ENCODE measurements at places on chromosomes 7 and 10.

DNA sequence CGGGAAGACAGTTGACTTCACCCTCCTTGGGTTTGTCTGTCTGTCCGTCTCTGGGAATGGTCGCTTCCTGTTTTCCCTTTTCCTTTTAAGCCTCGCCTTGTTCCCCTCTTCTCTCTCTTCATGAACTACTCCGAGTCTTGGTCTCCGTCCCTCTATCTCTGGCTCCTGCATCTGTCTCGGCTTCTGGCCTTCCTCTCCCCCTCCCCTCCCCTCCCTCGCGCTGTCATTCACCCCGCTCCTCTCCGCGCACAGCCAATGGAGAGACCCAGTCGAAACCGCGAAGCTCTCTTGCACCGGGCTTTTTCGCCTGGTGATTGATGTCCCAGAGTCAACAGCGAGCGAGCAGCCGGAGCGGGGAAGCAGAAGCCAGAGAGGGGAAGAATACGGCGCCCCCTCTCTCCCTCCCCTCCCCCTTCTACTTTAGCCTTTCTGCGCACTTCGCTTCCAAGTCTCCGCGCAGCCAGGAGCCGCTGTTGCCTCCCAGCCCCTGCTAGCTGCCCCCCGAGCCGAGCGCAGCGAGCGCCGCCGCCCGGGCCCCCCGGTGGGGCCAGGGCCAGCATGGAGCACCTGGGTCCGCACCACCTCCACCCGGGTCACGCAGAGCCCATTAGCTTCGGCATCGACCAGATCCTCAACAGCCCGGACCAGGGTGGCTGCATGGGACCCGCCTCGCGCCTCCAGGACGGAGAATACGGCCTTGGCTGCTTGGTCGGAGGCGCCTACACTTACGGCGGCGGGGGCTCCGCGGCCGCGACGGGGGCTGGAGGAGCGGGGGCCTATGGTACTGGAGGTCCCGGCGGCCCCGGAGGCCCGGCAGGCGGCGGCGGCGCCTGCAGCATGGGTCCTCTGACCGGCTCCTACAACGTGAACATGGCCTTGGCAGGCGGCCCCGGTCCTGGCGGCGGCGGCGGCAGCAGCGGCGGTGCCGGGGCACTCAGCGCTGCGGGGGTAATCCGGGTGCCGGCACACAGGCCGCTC is at the start of gene TLX1:
Gene TLX1, plus strand, starts transcription at position 317 of the 978 bp plus-strand sequence. Its CDS starts 242 bp downstream, at position 559.
- DNase-seq: no peak

GRCh38 chr10:106864031-106864430 is 300.5 kb downstream of the SORCS1 start:
- DNase-seq: no peak

DNA sequence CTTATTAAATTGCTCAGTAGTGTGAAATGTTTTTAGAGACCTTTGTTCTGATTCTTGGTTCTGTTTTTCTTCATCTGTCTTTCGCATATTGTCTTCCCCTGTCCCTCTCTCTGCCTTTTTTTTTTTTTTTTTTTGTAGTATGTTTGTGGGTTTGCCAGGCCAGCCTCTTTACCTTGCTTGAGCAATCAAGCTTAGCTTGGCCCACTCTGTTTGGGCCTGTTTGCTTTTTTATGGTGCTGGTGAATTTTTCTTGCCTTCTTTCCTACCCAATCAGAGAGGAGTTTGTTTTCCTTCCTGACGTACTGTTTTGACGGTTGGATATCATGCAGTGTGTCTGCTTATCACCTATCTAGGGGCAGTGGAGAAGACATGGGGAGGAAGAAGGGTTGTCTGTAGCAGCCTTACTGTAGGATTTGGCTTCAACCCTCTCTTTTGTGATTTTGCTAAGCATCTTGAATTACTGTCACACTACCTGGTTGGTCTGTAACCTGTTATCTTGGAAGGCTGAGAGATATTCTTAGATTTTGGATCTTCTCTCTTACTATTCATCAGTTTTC is 64.0 kb downstream of the BBS9 start:
- no peak for DNase-seq

- DNase-seq: no peak
Observed at GRCh38 chr7:149686449-149686848, 86.9 kb downstream of the ZNF467 start.

DNA sequence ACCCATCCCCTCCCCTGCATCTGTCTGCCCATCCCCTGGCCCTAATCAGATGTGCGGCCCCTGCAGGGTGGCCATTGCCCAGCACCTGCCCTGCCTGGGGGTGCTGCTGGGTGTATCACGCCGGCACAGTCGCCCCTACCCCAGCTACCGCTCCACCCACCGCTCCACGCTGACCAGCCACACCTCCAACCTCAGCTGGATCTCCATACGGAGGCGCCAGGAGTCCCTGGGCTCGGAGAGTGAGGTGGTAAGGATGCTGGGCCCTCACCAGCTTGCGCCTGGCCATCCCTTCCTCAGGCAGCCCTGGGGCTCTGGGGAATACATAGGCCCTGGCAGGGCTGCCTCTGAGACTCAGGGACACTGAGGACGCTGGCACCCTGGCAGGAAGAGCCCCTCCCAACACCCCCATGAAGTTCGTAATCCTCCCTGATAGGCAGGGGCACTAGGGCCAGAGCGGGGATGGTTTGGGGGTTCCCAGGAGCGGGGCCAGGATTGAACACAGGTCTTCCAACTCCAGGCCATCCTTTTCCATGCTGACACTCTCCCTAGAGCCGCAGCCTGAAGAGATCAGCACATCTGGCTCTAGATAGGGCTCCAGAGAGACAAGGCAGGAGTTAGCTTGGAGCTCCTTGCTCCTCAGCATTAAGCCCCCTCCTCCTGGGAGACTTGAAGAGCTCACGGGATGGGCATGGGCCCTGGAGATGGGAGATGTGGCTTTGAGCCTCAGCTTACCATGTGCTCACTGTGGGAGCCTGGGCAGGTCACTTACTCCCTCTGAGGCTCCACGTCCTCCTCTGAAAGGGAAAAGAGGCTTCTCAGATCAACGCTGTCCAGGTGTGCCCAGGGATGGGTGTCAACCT is 5.9 kb upstream of the LDB3 start:
- DNase-seq: no peak

DNA sequence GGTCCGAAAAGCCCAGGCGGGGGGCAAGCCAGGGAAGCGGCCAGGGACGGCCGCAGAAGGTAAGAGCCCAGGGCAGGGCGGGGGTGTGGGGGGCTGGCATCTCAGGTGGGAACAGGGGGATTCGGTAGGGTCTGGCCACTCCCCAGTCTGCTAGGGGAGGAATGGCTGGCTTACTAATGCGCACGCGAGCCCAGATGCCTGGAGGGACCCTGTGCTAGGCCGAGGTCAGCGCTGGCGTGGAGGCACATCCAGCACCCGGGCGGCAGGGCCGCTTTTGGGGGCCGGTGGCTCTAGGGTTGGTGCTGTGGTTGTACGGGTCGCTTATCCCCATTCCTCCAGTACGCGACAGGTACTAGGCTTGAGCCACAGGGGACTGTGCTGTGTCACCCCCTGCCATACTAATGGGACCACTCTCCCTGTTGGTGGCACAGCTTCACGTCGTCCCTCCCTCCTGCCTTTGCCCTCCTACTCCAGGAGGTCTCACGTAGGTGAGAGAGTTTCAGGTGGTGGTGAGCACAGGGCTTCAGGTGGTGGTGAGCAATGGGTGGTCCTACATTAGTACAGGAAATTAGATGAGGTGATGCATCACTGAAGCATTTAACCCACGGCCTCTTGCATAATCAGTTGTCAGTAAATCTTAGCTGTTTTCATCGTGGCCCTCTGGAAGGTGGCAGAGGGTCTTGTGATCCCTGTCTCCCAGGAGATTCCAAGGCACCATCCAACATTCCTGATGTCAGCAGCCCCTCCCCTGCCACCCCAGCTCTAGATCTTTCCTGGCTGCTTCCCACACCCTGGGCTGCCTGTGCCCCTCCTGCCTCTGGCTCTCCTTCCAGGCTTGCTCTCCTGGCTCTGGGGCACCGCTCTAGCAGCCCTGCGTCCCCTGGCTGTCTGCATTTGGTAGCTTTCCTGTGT is 971 bp downstream of the AEBP1 start:
- no peak for DNase-seq

DNA sequence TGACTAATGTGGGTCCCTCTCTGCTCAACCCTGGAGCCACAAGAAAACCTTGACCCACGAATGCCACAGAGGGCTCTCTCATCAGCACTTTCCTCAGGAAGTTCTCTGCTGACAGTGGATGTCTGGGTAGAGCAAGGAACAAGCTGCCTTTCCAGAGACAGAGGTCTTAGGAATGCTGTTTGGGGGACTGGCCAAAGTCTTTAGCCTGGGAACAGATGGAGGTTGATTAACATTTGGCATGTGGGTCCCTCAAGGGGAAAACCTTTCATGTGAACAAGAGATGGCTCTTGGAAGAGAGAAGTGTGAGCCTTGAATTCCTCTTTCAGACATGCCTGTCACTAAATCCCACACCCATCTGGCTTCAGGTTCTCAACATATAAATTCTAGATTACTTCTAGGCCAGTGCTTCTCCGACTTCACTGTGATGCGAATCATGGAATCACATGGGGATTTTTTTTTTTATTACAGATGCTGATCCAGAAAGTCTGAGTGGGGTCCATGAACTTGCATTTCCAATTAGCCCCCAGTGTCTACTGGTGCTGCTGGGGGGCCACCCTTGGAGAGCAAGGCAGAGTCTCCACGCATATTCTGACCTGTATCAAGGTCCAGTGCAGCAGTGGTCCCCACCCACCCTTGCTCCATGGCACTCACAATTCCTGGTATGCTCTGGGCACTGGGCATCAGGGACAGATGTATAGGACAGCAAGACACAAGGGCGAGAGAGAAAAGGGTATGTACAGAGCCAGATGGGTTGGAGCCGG is 360.4 kb downstream of the CXCL12 start:
- DNase-seq: no peak

DNA sequence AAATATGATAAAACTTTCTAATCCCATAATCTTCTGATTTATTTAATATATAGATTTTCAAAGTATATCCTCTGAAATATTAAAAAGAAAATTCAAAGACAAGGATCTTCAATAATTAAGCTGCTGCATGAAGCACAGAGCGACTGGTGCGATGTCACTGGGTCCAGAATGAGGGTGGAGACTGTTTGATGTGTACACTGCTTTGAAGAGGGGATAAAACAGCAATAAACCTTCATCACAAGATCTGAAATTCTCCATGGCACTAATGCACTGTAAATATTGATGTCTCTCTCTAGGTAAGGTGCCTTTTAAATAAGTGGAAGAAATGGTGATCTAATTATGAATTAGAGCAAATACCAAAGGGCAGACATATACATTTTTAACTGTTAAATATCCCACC is 337.8 kb downstream of the PARD3 start:
- no peak for DNase-seq

GRCh38 chr10:113656896-113657295 is 6.9 kb downstream of the NRAP start:
- no peak for DNase-seq

DNA sequence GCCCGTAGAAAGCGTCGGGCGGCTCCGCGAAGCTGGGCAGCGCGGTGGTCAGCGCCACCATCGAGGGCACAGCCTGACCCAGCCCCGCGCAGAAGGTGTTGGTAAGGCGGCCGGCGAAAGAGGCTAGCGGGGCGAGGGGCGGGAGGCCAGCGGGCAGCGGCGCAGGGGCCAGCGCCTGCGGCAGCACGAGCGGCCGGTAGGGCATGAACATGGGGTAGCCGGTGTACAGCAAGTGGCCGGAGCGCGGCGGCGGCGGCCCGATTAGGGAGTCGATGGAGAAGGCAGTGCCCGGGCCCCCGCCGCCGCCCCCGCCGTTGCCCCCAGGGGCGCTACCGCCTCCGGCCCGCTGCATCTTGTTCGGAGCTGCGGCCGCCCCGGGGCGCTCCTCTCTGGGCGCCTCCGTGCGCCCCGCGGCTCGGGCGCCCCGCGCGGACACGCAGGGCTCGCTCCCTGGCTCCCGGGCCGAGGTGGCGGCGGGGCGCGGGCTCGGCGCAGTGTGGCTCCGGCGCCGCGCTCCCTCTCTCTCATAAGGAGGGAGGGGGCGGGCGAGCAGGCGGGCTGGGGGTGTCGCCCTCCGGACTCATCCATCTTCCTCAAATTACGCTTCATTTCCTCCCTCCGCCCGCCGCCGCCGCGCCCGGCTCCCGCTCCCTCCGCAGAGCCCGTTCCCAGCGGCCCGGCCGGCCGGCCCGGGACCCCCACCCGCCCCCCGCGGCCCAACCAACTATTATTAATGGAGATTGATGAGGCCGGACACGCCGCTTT is at the start of gene GBX1:
Gene GBX1, minus strand, starts transcription at position 498 of the 765 bp plus-strand sequence. Its CDS starts 146 bp downstream, at position 352.
- no peak for DNase-seq

DNA sequence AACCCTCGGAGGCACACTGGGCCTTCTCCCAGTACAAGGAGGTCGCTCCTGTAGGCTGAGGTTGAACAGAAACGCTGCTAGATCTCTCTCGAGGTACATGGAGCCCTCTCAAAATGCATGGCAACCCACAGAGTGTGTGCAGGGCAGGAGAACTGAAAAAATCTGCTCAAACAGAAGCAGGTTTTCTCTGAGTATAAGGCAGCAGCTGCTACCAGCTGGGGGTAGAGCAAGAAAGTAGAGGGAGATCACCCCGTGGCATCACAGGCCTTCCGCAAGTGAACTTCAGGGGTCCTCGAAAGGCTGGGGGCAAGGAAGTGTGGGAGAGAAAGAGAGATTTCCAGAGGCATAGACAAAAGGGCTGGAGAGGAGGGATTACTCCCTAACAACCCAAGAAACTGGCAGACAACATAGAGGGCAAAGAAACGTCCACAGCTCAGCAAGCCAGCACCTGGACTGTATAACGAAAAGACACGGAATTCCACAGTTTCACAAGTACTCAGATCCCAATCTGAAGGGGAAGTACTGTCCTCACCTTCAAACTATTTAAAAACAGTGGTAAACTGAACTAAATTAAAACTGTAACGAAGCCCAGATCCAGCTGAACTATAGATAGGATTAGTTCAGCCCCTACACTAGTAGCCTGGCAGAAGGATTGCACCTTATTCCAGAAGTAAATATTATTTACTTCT is 299.2 kb downstream of the IPMK start:
- no peak for DNase-seq

DNA sequence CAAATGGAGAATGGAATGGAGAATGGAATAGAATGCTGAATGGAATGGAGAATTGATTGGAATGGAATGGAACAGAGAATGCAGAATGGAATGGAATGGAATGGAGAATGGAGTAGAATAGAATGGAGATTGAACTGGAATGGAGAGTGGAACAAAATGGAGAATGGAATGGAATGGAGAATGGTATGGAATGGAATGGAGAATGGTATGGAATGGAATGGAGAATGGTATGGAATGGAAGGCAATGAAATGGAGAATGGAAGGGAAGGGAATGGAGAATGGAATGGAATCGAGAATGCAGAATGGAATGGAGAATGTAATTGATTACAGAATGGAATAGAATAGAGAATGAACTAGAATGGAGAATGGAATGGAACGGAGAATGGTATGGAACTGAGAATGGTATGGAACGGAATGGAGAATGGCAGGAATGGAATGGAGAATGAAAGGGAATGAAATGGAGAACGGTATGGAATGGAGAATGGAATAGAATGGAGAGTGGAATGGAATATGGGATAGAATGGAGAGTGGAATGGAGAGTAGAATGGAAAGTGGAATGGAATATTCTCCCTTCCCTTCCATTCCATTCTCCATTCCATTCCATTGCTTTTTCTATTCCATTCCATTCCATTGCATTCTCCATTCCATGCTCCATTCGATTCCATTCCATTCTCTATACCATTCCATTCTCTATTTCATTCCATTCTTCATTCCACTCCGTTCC is 88.2 kb downstream of the NSUN6 start:
- DNase-seq: no peak

All from stimulated activated CD4-positive, alpha-beta T cell treated with anti-CD3 and anti-CD28 coated beads, Interleukin-1b, Interleukin-23, amount 100 ng/mL, for 1 hour (primary cell).